ENCODE measurements at places on chromosomes 7 and 10.
A peak's percentile ranks its signal among the peaks of the same experiment; 100 is the strongest.

DNA sequence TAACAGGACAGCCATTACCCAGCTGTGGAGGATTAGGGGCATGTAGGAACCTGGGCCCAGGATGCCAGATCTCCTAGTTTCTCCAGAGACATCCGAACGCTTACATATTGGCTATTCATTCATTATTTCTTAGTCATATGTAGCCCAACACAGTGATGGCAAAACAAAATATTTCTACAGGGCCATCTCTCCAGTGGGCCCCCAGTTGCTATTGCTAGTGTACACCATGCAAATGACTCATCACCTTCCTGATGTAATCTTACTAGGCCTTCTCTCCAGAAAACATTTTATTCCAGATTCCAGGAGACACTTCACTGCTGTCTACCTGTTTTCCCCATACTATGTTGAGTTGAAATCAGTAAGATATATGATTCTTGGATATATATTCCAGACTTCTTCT lies 201.7 kb downstream of the PLXDC2 start:
- no peak for DNase-seq

DNA sequence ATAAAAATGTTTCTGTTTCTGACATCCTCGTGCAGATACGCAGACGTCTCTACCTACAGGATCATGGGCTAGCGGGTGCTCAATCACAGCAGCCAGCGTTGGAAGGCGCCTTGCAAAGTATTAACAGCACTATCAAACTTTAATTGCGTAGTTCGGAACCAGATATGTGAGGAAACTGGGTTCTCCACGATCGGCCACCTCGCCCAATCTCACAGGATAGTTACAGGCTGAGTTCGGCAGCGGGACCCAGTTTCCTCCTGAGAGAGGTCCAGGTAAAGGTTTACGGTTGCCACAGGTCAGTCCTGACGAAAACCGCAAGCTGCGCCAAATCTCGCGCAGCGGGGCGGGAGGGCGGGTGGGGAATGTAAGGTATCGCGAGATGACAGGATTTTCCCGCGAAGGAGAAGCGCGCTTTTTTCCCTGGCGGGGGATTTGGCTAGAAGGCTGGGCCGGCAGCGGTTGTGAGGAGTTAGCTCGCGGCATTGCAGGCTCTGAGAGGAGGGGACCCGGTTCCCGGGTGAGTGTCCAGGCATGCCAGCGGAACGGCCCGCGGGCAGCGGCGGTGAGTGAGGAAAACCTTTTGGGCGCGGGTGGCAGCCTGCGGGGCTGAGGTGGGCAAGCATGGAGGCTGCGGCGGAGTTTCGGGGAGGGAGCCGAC lies at the start of gene HELLS:
TSS of gene HELLS (plus strand) at position 398 of the 658 bp plus-strand sequence. CDS start at position 532, 134 bp downstream.
- peak; percentile 76 for DNase-seq

GRCh38 chr10:42973870-42974692 lies 102.8 kb upstream of the RET start:
- no peak for DNase-seq

GRCh38 chr7:130207642-130208041 lies at the start of gene SSMEM1:
SSMEM1 (plus strand) TSS chr7:130207860; CDS start chr7:130207911, 51 bp downstream.
- DNase-seq: peak; percentile 80

DNA sequence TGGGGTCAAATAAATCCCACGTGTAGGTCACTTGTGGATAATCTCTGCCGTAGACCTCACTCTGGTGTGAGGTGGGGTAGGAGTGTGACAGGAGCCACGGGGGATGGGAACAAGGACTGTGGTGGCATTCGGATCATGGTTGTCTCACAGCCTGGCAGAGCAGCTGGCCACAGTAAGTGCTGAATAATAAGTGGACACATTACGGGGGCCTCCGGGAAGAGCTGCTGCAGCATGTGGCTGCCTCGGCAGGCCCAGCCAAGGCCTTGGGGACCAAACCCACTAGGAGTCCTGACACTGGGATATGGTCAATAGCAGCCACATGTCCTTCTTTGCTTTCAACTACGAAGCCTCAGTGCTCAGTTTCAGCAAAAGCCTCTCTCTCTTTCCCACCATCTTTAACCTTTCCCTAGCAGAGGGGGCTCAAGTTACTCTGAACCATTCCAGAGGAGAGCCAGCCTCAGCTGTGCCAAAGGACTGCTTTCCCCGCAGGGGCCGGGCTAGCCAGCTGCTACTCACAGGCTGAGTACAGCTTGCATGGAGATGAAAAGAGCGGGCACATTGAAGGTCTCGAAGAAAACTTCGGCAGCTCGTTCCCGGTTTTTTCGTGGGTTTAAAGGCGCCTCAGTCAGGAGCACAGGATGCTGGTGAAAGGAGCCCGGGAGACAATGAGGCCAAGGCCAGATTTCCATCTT lies 17.3 kb downstream of the ACTR1A start:
- DNase-seq: no peak

DNA sequence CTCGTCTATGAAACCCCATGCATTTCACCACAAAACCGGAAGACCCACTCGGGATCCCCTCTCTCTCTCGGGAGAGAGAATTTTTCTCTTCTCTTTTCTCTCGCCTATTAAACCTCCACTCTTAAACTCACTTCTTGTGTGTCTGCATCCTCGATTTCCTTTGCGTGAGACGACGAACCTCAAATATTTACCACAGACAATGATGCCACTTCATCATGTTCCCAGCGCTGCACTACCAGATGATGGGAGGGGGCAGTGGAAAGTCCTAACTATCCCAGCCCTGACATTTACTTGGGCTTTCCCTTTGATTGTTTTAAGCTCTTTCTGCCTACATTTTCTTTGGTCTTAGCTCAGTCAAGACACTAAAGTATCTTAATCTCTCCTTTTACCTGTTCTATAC lies 906.7 kb downstream of the GRID1 start:
- no peak for DNase-seq

DNA sequence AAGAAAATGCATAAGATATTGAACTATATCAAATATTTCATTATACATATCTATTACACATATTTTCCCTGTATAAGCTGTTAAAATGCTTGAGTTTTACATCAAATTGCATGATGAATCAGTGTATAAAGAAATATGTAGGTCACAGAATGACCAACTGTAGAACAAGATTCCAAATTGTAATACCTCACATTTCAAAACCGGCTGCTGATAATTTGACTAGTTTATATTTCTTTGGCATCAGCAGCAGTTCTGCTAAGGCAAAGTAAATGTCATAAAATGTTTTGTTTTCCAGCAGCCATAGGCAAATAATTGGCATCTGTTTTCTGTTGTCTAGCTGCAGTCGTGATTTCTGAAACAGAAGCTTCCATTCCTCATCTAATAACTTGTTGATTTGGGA lies 633.9 kb downstream of the ARL4A start:
- peak; percentile 78 for DNase-seq

- DNase-seq: peak; percentile 19
Observed at GRCh38 chr7:46189255-46189790, 268.3 kb upstream of the IGFBP3 start.

DNA sequence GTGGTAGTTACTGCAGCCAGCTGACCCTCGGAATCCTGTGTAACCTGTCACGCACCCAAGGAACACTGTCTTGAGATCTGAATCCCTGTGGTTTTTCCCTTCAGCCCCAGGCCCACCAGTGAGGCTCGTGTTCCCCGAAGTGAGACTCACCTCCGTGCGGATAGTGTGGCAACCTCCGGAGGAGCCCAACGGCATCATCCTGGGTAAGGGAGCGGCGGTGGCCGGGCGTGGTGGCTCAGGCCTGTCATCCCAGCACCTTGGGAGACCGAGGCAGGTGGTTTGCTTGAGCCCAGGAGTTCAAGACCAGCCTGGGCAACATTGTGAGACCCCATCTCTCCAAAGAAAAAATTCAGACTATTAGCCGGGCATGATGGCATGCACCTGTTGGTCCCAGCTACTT lies 549.9 kb upstream of the FOXK1 start:
- no peak for DNase-seq
